T-helper 17 cell (primary cell): ENCODE measurements at places on chromosomes 11 and 22. TPM values are rescaled to one million over a fixed set of nuclear protein-coding genes. Genes with fewer than 3 reads are reported as not detected.
A peak's percentile ranks its signal among the peaks of the same experiment; 100 is the strongest.

GRCh38 chr11:3092603-3093141 lies 35.4 kb upstream of the CARS1 start:
- H3K27me3 ChIP-seq = peaks cover 8% of the 10 kb centered on the region
- peaks cover 4% of the 10 kb centered on the region for H3K36me3 ChIP-seq
- H3K4me3 ChIP-seq = no peak overlapping the region
- H3K27ac ChIP-seq = no peak overlapping the region

DNA sequence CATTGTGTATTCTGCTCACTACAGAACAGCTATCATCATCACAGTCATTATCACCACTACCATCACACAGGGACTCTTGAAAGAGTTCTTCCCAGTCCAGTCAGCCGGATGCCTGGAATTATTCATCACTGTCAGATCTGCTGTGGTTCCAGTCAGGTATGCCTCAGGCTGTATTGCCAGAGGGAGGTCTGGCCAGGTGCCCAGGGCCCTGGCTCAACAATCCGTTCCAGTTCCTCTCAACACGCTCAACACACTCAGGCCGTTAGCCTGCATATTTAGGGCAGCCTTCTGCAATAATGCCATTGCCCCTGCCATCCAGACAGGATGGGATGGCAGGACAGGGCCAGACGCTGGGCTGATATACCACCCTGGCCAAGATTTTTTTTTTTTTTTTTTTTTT lies 28.6 kb upstream of the RASL10A start:
- H3K36me3 ChIP-seq = peaks cover 9% of the 10 kb centered on the region
- DNase-seq = no peak
- no peaks in the 10 kb centered on the region for H3K27me3 ChIP-seq
- no peak overlapping the region for H3K4me3 ChIP-seq
- peaks cover under 1% of the 10 kb centered on the region for H3K4me1 ChIP-seq
- peak overlapping the region; percentile 79 for H3K27ac ChIP-seq

ART5 gene
- not detected for total RNA-seq

APOBEC3F gene
- 11.7 TPM for total RNA-seq

P2RX6 gene
- 0.39 TPM for total RNA-seq

DNA sequence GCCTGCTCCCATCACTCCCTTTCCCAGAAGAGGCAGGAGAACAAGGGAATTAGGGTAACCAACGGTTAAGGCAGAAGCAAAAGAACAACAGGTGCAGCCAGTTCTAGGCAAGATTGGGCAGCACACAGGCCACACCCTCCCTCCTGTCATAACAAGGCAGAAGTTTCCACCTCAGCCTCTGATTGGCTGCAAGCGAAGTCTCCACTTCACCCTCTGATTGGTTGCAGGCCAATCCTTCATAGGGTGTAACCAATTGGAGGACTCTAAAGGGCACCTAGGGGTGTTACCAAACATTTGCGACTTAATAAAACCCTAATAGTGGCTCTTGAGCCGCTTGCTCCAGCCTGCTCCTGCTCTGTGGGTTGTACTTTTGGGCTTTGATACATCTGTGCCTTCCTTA lies 153.8 kb downstream of the CACNA1I start:
- H3K27me3 ChIP-seq = no peaks in the 10 kb centered on the region
- no peaks in the 10 kb centered on the region for H3K36me3 ChIP-seq
- no peak overlapping the region for H3K27ac ChIP-seq
- H3K4me3 ChIP-seq = no peak overlapping the region
- H3K4me1 ChIP-seq = peaks cover 7% of the 10 kb centered on the region

TUG1 gene
- 82.9 TPM for total RNA-seq

DNA sequence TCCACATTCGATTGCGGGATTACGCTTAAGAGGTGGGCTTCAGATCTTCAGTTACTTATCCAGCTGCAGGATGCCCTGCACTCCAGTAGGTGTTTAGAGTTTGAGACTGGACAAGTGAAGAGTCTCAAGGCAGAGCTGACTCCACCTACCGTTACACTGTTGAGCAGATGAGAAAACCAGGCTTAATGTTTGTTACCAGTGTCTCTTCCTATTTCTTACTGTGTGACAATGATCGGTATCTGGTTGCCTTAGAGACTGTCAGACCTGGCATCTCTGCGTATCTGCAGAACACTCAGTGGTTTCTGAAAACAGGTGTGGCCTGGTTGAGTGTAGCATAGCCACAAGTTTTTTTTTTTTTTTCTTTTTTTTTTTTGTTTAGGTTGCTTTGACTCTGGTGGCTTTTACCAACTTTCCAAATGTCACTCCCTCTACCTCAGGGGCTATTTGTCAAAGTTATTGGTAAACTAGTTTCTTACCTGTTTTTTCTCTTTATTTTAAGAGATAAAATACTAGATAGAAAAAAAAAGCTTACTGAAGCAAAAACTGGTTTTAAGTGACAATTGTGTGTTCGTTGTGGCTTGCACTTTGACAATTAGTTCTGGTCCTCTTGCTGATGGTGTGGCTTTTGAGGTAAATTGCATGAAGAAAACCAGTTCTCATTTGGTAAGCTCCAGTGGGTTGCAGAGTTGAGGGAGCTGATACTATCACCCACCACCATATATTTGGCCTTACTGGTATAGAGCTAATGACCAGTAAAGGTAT lies 284.8 kb downstream of the ETS1 start:
- peaks cover 2% of the 10 kb centered on the region for H3K36me3 ChIP-seq
- no peaks in the 10 kb centered on the region for H3K27me3 ChIP-seq
- peak overlapping the region; percentile 84 for H3K4me3 ChIP-seq
- DNase-seq = peak; percentile 60

DNA sequence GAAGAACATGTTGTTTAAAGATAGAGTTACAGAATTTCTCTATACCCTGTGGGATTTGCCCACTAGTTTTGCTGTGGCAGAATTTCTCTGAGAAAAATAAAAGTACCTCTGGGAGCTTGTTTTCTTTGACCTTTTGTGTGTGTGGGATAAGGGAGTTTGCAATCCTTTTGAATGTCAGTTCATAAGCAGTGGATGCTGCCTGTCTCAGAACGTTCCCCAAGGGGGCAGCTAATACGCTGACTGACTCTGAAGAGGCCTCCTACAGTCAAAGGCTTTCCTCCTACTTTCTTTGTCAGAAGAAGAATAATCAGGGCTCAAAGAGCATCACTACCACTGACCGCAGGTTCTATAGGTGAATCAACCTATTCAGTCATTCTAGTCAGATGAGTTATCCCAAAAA lies 140.6 kb downstream of the AASDHPPT start:
- H3K4me3 ChIP-seq = no peak overlapping the region
- H3K27ac ChIP-seq = no peak overlapping the region
- H3K36me3 ChIP-seq = no peaks in the 10 kb centered on the region
- no peaks in the 10 kb centered on the region for H3K4me1 ChIP-seq
- no peak for DNase-seq

- no peak overlapping the region for H3K4me3 ChIP-seq
- H3K36me3 ChIP-seq = no peaks in the 10 kb centered on the region
- H3K27me3 ChIP-seq = no peaks in the 10 kb centered on the region
- H3K27ac ChIP-seq = no peak overlapping the region
Observed at GRCh38 chr11:100719809-100720221, 32.7 kb downstream of the ARHGAP42 start.

- H3K4me3 ChIP-seq = no peak overlapping the region
- H3K27me3 ChIP-seq = no peaks in the 10 kb centered on the region
- DNase-seq = no peak
- no peaks in the 10 kb centered on the region for H3K36me3 ChIP-seq
- H3K27ac ChIP-seq = no peak overlapping the region
Observed at GRCh38 chr22:34567367-34567766, 498.6 kb upstream of the ISX start.

SCN3B gene
- not detected for total RNA-seq

- DNase-seq = peak; percentile 57
- H3K36me3 ChIP-seq = peaks cover 4% of the 10 kb centered on the region
- H3K27me3 ChIP-seq = peaks cover 57% of the 10 kb centered on the region
- H3K4me3 ChIP-seq = no peak overlapping the region
Observed at GRCh38 chr11:69918938-69919650, 99.9 kb upstream of the FGF3 start.

SLC22A12 gene
- not detected for total RNA-seq

DNA sequence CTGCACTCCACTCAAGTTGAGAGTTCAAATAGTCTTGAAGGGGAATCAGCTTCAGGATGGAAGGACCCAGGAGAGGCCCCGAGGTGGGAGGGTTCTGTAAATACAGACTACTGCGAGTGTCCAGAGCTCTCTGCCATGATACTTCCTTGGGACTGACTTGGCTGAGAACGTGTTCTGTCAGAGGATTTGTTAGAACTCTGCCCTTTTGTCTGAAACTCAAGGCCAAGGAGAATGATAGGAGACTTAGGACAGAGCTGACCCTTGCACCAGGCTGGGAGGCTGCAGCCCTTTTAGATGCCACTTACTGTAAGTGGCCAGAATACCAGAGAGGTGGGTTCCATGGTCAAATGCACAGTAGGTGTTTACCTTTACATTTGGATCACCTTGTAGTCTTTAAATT lies 2.9 kb upstream of the ATF4 start:
- H3K4me1 ChIP-seq = peaks cover 25% of the 10 kb centered on the region
- DNase-seq = no peak
- no peak overlapping the region for H3K27ac ChIP-seq
- peaks cover 16% of the 10 kb centered on the region for H3K36me3 ChIP-seq
- no peak overlapping the region for H3K4me3 ChIP-seq
